ENCODE measurements at places on chromosomes 2 and 18.
A peak's percentile ranks its signal among the peaks of the same experiment; 100 is the strongest.

- DNase-seq, result no peak
Measured at GRCh38 chr2:68158134-68158447, 403 bp downstream of the PNO1 start.

DNA sequence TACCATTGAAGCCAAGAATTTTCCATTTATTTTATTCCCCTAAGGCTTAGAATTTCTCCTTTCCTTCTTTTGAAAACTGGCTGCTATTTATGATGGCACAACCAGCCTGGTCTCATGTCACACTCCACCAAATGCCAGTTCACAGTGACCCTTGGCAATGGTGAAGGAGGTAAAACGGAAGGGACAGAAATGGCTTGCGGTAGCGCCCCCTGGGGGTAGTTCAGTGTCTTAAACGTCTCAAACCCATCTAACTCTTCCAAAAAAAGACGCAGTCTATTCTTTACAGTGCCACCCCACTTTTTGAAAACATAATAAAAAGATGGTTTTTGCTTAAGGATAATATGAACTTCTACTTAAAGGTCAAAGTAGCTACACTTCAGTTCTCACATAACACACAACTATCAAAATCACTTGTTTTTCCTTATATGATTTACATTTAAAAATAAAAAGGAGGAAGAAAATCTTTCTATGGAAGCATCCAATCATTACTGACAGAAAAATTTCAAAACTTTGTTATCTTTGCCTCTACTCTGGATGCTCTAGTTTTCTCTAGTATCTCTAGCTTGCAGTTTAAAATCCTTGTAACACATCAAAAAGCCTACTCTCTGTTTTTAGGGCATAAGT is 28.0 kb downstream of the PNO1 start:
- peak; percentile 47 for DNase-seq

DNA sequence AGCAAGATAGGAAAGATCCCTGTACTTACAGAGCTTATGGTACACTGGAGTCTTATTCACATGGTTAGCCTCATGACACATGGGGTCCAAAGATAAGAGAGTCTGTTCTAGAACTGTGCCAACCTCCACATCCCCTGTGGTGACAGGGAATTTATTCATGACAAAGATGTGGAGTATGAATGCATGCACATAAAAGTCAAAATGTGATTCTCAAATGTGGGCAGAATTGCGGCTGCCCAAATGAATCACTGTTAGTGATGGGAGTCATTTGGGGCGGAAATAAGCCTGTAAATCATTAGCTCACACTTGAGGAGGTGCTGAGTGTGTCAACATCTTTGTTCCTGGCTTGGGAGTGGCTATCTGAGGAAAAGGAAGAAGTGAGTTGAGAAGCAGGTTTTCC is 560.6 kb downstream of the SLC4A3 start:
- no peak for DNase-seq

DNA sequence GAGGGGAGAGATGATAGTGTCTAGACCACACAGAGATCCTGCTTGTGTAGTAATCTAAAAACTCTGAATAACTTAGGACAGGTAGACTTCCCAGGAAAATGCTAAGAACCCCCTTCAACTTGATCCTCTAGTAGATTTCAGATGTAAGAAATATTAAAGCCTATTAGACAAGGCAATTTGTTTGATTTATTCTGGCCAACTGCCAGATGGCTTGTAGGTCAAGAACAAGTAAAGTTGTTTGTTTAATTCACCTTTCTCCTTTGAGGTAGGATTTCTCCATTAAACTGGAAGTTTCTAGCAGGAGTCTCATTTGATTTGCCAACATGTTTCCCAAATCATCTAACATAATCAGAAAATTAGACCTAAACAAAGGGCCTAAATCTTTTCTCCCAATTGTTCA is 48.6 kb downstream of the SH3RF3 start:
- no peak for DNase-seq

DNA sequence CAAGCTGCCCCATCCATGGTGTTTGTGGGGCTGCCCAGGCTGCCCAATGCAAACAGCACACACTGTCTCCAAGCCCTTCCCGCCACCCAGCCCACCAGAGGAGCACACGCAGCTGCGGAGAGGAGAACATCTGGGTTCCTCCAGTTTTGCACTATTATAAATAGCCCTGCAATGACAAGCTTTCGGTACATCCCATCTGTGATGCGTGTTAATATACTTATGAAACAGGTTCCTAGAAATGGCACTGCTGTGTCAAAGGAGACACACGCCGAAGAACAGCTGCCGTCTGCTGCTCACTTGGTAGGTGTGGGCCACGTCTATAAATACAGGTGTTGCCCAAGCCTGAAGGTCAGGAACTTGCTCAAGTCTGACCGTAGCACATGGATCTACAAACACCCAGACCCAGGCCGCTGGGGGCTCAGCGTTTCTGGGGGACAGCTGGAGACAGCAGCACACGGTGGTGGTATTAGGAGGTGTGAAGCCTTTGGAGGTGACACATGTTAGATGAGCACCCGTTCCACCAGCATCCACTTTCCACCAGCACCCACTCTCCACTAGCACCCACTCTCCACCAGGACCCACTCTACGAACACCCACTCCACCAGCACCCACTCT is 34.3 kb downstream of the PXDN start:
- no peak for DNase-seq

DNA sequence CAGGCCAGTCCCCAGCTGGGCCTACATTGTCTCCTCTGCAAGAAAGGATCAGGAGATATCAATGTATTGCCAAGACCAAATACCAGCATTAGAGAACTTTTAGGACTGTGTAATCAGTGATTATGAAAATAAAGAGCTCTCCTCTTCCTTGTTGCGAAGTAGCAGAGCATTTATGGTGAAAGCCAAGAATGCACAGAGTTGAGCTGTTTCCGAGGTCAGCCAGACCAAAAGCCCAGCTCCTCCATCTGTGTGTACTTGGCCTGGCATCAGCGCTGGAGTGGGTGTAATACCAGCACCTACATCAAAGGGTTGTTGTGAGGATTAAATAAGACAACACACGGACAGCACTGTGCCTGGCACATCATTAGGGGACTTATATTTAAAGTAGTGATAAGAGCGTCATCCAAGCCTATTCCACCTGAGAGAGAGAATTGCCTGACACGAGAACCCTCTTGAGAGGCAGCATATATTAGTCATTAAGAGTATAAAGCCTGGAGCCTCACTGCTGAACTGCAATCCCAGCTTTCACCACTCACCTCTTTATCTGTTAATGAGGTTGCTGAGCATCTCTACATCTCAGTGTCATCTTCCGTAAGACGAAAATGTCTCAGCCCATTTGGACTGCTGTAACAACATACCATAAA is 7.4 kb upstream of the SLC16A14 start:
- DNase-seq, result no peak

GRCh38 chr2:16862471-16862870 is 196.8 kb upstream of the CYRIA start:
- DNase-seq, result no peak

- DNase-seq, result no peak
Measured at GRCh38 chr2:198376677-198377076, 572.3 kb downstream of the PLCL1 start.

- DNase-seq, result no peak
Measured at GRCh38 chr18:66129248-66129647, 378.4 kb downstream of the CDH7 start.

DNA sequence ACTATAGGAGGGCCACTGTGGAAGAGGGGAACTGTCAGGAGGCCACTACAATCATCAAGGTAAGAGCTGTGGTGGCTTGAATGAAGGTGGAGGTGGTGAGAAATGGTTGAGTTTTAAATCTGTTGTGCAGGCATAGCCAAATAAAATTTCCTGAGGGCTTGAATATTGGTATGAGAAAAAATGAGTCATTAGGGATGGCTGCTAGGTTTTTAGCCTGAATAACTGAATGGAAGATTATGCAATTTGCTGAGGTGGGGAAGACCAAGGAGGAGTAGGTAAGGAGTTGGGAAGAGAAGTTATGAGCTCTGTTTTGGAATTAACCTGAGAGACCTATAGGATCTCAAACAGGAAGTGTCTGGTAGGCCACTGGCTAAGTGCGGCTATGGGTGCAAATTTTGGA is 84.0 kb downstream of the KLHL14 start:
- DNase-seq, result no peak

DNA sequence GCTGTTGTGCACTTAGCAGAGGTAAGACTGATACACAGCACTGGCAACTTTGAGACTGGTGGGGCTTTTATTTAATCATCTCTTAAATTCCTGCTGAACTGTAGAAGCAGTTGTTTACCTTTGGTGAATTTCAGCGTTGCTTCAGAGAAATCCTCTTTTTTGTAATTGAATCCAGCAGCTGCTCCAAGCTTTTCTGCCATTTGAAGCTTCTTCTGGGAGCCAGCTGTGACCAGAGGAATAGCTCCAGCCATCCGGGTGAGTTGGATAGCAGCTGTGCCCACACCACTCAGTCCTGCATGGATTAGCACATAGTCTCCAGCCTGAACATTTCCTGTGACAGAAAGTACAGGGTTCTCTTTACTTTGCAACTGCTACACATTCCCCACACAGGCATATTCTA is 3.9 kb downstream of the TP53I3 start:
- no peak for DNase-seq
